Head of caudate nucleus (tissue), 42 donors: ENCODE measurements at places on chromosomes 5 and 9.
A peak's percentile ranks its signal among the peaks of the same experiment; 100 is the strongest.

- DNase-seq: no peak
Observed at GRCh38 chr5:168317521-168318147, 26.2 kb downstream of the WWC1 start.

GRCh38 chr5:112534611-112535255, 115.7 kb upstream of the EPB41L4A start:
- DNase-seq: no peak

- DNase-seq: no peak
Observed at GRCh38 chr5:171424726-171425125, 5.3 kb downstream of the FGF18 start.

GRCh38 chr9:134598884-134599245, 42.7 kb upstream of the COL5A1 start:
- no peak for DNase-seq

DNA sequence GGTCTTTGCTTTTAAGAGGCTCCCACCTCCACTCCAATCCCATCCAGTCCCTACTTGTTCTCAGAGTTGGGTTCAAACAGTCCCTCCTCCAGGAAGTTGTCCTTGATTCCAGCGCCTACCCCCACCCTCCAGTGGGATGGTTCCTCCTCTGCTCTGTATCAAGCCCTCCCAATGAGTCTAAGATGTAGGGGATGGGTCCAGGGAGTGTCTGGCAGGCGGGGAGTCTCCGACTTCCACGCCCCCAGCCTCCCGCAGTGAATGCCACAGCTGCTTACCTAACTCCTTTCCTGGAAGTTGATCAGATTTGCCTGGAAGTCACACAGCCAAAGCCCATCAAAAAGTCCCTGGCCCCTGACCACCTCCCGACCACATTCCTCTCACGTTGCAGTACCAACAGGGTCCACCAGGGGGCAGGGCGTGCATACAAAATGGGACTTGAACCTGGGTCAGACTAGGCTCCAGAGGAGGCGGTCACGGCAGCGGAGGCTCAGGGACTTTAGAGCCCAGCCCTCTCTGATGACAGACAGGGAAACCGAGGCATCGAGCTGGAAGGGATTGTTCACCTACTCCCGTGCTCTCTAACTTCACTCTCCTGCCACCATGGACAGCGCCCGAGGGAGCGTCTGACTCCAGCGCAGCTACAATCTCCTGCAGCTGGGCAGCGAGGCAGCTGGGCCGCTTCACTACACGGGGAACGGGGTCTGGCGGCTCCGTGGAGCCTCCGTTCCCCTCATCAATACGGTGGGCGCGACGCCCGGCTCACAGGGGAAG, 25.0 kb upstream of the TDRD7 start:
- DNase-seq: peak; percentile 87

DNA sequence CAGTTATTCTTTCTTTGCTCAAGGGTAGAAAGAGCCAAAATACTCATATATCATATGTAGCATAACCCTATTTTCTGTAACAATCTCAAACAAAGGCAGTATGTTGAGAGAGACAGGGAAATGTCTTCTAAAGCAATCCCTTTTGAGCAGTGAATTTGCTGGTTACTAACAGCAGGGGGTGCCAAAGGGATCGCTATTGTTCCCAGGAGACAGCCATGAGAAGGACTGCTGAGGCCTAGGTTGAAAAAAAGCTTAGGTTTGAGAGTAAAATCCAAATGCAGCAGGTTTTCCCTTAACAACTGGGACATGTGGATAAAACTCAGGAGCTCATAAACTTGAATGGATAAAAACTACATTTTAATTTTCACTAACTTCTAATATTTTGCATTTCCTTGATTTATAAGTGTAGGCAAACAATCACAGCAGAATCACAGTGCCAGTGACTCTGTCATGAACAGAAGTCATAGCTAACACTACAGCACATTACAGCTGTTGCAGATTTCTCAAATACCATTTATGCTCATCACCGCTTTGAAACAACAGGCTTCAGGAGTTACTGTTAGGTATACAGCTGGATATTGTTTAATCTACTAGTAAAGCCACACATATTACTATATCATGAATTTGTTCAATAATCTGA, 148.4 kb downstream of the MAPKAP1 start:
- DNase-seq: peak; percentile 64

GRCh38 chr5:157265714-157266285, at the start of gene CYFIP2:
Gene CYFIP2 (plus strand): TSS chr5:157266123. CDS start chr5:157285362, 19,239 bp downstream.
- DNase-seq: peak; percentile 83

DNA sequence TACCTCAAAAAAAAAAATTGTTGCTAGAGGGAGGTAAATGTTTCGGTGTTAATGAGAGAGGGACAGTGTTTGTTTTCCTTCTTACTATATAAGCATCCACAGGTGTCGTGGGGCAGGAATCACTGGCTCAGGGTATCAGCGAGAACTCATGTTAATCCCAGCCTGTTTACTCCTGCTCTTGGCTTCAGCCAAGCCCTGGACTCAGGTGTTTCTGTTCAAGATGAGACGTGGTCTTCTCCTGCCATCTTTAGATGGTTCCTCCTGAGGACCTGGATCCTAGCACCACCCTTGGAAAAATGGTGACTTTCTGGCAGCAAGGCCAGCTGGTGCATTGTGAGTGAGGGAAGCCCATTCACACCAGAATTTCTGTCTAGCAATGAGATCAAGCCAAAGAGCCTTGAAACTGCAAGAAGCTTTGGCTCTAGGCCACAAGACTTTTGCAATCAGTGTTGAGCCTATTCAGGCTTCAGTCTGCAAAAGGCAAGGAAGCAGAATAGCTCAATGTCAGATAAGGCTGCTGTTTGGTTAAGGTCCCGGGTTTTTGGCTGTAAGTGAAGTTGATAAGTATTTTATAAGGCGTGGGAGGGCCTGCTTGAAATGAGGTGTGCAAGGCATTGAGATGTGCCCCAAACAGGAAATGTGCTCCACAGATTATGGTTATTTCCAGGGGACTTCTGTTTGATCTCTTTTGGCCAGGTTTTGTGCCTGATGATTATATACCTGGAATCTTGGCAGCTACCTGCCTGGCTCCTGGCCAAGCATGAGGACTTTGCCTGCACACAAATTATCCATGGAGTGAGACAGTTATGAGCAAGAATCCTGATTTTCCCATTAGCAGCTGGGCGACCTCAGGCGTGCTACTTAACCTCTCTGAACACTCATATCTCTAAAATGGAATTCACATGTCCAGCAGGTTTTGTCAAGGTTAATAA, 99.8 kb downstream of the TENT4A start:
- no peak for DNase-seq

DNA sequence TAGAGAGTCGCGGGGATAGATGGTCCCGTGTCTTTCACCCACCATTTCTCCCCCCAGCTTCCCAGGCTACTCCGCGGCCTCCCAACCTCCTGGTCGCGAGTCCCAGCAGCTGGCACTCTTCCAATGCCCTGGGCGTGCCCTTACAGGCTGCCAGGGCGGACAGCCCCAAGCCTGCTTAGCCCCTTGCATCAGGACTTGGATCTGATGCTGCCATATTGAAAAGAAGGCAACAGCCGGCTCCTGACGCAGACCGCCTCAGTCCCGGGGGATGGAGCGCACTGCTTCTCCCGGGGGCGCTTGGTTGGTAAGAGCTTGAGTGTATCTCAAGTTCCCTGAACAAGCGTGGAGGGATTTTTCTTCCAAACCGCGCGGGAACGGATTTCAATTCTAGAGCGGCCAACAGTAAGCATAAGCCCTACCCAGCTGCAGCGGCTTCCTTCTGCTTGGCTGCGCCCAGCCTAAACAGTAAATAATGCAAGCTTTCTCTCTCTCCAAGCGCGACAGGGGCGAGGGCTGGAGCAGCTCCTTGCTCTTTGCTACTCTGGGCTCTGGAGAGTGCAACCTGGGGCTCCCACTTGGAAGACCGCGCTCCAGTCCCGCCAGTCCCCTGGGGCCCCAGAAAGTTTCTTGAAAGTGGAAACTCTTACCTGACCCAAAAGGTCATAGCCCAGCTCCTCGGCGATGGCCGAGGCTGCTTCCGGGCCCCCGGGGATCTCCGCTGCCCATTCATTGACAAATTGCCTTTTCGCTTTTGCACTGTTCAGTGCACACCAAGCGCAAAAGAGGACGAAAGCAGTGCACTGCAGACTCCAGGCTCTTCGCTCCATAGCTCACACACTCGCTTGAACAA, 607 bp downstream of the PCSK1 start:
- DNase-seq: peak; percentile 18

GRCh38 chr5:18652404-18653215, 1018.4 kb downstream of the TAF11L14 start:
- no peak for DNase-seq

GRCh38 chr5:95471487-95471886, 80.3 kb downstream of the FAM81B start:
- DNase-seq: no peak

- no peak for DNase-seq
Observed at GRCh38 chr9:133054194-133054890, 7.4 kb upstream of the CEL start.

DNA sequence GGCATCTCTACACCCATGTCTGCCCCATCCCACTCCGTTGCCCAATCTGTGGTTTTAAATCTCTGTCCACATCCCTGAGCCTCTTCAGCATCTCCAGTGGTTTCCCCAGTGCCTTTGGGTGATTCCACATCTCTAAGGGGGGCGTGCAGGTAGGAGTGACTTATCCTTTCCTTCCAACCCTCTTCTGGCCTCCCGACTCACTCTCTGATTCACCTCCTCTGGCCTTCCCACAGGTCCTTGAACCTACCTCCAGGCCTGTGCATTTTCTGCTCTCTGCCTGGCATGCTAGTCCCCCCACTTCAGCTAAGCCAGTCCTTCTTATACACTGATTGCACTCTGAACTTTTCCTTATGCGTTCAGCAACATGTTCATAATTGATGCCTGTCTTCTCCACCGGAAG, 99.0 kb downstream of the RALGPS1 start:
- DNase-seq: no peak

DNA sequence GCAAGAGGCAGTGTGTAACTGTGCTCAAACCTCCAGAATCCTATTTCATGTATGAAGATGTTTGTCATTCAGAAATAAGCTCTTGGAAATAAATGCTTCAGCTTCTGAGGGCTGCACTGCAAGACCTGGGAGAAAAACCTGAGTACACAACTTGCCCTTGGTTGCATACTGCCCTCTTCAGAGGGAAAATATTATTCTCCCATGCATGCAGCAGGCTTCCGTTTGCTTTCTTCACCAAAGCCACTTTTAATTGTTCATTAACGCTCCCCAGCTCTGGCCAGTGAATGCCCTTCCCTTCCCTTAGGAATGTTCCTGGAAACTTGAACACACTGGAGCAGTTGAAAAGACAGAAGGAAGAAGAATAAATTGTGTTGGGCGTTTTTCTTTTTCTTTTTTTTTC, 2.5 kb upstream of the WHRN start:
- DNase-seq: no peak

DNA sequence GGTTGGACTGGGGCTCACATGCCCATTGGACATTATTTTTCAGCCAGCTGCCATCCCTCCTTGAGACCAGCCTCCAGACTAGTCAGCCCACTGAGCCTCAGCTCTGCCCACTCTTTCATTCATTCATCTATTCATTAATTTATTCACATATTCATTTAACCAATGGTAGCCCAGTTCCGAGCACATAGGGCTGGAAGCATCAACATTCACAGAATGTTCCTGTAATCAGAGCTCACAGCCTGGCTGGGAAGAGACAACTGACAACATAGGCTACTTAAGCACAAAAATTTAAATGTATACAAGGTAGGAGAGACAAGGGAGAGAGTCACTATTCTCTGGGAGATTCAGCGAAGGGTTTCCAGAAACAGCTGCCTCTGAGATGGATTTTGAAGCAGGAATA, 17.0 kb upstream of the PBX3 start:
- DNase-seq: no peak

GRCh38 chr9:111151537-111151936, 113.3 kb upstream of the LPAR1 start:
- DNase-seq: no peak

- no peak for DNase-seq
Observed at GRCh38 chr5:123452401-123452800, 29.2 kb upstream of the CEP120 start.

DNA sequence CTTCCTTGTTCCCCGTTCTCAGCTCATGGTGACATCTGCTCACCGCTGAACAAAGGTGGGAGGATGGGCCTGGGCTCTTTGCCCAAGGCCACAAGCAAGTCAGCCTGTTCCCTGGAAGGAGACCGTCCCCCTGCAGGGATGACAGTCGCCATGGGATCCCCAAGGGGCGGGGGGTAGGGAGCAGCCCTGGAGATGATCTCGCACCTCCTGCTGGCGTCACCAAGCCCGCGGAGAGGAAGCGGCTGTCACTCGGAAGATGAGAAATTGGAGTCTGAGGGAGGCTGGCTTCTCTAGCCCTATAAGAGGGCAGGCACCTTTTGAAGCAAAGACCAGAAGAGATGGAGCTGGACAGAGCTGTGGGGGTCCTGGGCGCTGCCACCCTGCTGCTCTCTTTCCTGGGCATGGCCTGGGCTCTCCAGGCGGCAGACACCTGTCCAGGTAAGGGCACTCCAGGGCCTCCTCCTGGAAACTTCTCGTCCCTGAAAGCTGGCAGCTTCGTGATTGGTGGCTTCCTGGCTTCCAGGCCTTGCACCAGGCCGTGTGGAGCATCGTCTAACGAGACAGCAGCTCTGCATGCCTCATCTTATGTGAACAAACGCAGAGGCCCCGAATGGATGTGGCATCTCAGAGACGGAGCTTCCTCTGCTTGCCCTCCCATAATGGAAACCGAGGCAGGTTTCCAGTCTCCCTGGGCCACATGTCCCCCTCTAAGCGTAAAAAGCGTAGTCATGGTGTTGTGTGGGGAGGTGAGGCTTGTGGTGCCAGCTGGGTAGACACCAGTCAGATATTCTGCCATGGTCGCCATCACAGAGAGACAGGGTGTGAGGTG, at the start of gene FCN2:
FCN2 (plus strand) TSS at position 327 of the 829 bp plus-strand sequence; CDS start at position 339, 12 bp downstream.
- no peak for DNase-seq

DNA sequence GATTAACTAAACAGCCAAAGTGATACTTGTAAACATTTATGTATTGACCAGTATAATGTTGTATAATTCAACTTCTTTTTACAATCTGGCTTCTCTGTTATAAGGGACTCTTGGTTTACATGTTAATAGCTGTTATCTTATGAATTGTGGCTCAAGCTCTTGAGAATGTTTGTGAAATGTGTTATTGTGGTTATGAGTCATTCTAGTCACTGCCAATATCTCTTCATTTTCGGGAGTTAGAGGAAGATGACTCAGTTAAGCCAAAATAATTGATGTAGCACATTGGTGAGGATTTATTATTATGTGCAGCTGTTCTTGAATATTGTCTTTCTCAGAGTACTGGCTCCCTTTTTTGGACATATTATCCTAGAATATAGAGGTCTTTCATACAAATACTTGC, 655.2 kb upstream of the RIOK2 start:
- DNase-seq: no peak

DNA sequence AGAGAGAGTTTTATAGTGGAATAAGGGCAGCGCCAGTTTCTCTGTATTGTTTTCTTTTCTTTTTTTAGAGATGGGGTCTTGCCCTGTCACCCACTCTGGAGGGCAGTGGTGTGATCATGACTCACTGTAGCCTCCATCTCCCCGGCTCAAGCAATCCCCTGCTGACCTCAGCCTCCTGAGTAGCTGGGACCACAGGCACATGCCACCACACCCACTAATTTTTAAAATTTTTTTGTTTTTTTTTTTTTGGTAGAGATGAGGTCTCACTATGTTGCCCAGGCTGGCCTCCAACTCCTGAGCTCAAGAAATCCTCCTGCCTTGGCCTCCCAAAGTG, 119.0 kb downstream of the PIK3R1 start:
- DNase-seq: no peak
